Naive thymus-derived CD4-positive, alpha-beta T cell (primary cell): ENCODE measurements at places on chromosomes 3 and 15. TPM values are rescaled to one million over a fixed set of nuclear protein-coding genes. Genes with fewer than 3 reads are reported as not detected.
A peak's percentile ranks its signal among the peaks of the same experiment; 100 is the strongest.

Gene NBEAL2
- 289 TPM for total RNA-seq

Gene ACAD9
- 40.3 TPM for total RNA-seq

Gene PARP3
- 8.1 TPM for total RNA-seq

Gene SOX14
- not detected for total RNA-seq

Gene CCDC80
- not detected for total RNA-seq

Gene APOD
- 0.56 and 1.3 TPM in 2 replicates for total RNA-seq

Gene CEP152
- 6.2 TPM for total RNA-seq

Gene CCDC54
- total RNA-seq: not detected

Gene JMJD7
- 75.8 TPM for total RNA-seq

Gene CSTA
- total RNA-seq: 0.70 TPM

DNA sequence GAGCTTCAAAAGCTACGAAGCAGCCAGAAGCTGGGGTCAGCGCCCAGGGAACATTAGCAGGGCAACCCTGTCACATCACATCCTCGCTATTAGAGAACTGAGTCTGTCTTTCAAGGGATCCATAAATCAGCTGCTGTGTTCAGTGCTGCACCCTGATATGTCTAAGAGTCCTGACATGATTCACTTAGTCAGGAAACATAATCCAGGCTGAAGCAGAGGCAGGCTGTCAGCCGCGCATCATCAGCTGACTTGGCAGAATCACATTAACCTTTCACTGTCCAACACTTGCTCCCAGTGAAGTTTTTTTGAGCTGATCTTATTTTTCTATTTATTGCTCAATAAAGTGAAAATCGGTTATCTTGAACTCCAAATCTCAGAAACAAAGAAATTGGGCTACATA, 23.5 kb downstream of the MYH15 start:
- H3K4me1 ChIP-seq: no peaks in the 10 kb centered on the region
- no peak overlapping the region for H3K4me3 ChIP-seq
- H3K36me3 ChIP-seq: no peaks in the 10 kb centered on the region
- H3K27ac ChIP-seq: no peak overlapping the region

DNA sequence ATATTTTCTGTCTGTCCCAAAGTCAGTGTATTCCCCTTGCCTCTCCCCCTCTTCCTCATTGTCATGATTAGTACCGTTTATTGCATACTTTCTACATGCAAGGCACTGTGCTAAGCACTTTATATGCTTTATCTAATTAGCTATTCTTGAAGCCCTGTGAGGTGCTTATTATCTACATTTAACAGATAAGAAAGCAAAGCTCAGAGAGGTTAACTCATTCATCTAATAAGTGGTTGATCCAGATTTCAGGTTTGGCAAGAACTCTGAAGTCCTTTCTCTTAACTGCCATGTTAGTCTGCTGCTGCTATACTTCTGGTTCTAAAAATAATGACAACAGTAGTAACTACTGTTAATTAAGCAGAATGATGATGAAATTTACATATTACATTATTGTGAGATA, 13.5 kb downstream of the IQGAP1 start:
- no peak for DNase-seq
- H3K4me1 ChIP-seq: peaks cover 36% of the 10 kb centered on the region
- peak overlapping the region; percentile 83 for H3K27ac ChIP-seq
- peak overlapping the region; percentile 37 for H3K4me3 ChIP-seq
- no peaks in the 10 kb centered on the region for H3K36me3 ChIP-seq

GRCh38 chr15:44710236-44711095, 657 bp downstream of the PATL2 start:
- no peaks in the 10 kb centered on the region for H3K27me3 ChIP-seq
- DNase-seq: peak; percentile 54
- H3K27ac ChIP-seq: peak overlapping the region; percentile 95

DNA sequence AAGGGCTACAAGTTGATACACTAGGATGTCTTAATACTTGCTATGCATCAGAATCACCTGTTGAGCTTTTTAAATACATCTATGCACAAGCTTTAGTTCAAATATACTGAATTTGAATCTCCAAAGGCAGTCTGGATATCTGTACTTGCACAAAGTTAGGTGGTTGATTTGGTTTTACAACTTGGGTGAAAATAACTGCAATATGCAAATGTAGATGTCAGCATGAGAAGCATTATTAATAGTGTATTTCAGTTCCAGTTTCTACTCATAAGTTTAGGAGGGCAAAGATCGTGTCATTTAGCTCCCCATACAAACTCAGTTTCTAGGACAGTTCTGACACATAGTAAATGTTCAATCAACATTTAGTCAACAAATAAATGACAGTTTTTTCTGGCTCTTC, 25.6 kb downstream of the IQCB1 start:
- no peaks in the 10 kb centered on the region for H3K27me3 ChIP-seq
- no peaks in the 10 kb centered on the region for H3K4me1 ChIP-seq
- no peak for DNase-seq
- H3K4me3 ChIP-seq: no peak overlapping the region
- peaks cover 3% of the 10 kb centered on the region for H3K36me3 ChIP-seq

DNA sequence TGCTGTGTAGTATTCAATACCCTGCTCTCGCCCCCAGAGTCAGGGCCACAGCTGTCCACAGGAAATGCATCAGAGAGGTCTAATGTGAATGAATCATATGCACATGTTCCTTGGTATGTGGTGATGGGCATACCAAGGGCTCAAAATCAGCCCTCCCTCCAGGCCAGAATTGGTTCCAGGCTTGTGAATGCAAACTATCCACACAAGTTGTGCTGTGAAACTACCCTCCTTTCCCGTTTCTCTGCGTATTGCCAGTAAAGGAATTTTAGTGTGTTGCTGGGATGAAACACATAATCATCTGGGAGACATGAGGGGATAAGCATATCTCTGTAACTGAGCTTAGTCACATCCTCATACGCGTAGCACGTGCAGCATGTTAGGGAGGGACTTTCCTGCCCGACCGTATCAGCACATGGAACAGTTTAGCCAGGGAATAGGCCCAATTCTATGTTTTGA, 9.2 kb upstream of the MME start:
- H3K4me1 ChIP-seq: no peaks in the 10 kb centered on the region
- no peak overlapping the region for H3K27ac ChIP-seq
- no peak overlapping the region for H3K4me3 ChIP-seq
- no peaks in the 10 kb centered on the region for H3K27me3 ChIP-seq
- no peak for DNase-seq
- no peaks in the 10 kb centered on the region for H3K36me3 ChIP-seq

DNA sequence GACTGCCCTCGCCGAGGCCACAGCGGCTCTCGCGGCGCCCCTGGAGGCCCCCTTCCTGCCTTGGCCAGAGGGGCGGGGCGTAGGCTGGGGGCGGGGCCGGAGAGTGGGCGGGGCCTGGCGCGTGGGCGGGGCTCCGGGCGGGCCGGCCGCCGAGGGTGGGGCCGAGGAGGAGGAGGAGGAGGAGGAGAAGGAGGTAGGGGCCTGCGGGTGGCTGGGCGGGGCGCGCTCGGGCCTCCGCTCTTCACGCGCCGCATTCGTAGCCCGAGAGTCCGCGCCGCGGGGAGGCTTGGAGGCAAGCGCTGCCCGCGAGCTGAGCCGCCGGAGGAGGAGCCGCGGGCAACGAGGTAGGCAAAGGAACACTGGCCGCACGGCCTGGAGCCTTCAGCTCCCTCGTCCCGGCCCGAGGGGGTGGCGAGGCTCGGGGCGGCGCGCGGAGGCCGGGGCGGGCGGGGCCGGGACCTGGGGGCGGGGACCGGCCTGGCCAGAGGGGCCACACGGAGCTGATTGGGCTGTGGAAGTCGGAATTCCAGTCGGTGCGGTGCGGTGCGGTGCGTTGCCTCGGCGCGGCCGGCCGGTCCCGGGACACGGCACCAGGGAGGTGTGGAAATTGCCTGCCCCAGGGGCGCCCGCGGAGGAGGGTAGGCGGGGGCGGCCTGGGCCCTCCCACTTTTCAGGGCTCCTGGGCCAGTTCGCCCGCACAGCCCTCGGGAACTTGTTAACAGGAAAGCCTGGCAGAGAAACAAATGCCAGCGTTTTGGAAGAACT, at the start of gene PPP2R3A:
TSS of gene PPP2R3A (plus strand) at position 223 of the 765 bp plus-strand sequence. CDS start 35,771 bp downstream, outside the sequence.
- peak; percentile 41 for DNase-seq
- H3K36me3 ChIP-seq: no peaks in the 10 kb centered on the region
- peaks cover 5% of the 10 kb centered on the region for H3K4me1 ChIP-seq
- no peak within 1 kb of the TSS for H3K27ac ChIP-seq

GRCh38 chr3:123453675-123454074, 4.8 kb upstream of the ADCY5 start:
- H3K27ac ChIP-seq: no peak overlapping the region
- H3K27me3 ChIP-seq: no peaks in the 10 kb centered on the region
- no peaks in the 10 kb centered on the region for H3K4me1 ChIP-seq
- no peaks in the 10 kb centered on the region for H3K36me3 ChIP-seq
- no peak overlapping the region for H3K4me3 ChIP-seq

DNA sequence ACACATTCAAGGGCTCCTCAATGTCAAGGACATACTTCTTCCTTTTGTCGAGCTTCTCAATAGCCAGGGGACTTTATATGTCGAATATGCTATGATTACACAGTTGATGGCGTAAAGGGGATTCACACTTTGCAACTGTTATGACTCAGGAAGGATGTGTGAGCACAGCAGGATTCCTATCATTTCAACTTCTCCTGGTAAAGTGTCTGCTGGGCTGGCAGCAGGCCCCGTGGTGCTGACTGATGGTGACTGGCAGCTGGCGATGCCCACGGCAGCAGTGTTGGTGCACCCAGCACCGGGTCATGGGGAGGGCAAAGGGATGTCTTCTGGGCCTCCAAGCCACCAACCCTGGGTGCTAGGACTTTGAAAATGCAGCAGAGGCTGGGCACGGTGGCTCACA, 44.8 kb upstream of the GNB5 start:
- H3K4me3 ChIP-seq: no peak overlapping the region
- H3K27me3 ChIP-seq: no peaks in the 10 kb centered on the region
- no peak for DNase-seq
- no peaks in the 10 kb centered on the region for H3K36me3 ChIP-seq
- H3K27ac ChIP-seq: no peak overlapping the region

DNA sequence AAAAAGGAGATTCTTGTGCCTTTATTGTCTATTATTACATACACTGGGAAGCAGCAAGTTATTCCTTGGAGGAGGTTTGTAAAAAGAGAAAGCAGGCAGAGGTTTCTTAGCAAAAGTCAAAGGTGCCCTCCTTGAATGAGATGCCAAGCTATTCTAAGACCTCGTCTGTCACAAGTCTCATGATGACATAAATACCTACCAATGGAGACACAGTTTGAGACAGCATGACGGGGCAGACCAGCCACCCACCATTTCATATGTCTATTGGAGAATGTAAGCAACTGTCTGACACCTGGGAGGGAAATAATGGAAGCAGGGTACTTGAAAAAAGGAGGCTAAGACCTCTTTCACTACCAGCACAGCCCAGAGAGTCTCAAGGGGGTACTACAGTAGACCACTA, 2.2 kb downstream of the RGMA start:
- H3K27ac ChIP-seq: no peak overlapping the region
- no peak for DNase-seq
- peaks cover 4% of the 10 kb centered on the region for H3K4me1 ChIP-seq
- H3K4me3 ChIP-seq: no peak overlapping the region
- H3K36me3 ChIP-seq: no peaks in the 10 kb centered on the region

DNA sequence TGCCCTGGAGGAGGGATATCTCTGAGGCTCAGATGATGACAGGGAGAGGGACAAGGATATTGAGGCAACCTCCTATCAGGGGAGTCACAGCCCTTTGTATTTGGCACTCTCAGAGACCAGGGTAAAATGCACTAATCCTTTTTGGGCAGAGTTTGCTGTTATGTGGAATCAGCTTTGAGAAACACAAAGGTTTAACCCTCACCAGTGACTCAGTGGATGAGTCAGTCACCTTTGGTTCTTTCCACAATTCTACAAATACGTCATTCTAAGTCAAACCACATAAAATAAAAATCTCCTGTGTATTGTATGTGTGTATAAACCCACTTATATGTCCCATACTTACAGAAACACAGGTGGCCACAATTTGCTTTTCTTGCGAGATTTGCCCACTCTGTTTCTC, 5.1 kb downstream of the LSAMP start:
- H3K27me3 ChIP-seq: no peaks in the 10 kb centered on the region
- no peaks in the 10 kb centered on the region for H3K4me1 ChIP-seq
- no peak overlapping the region for H3K4me3 ChIP-seq
- H3K27ac ChIP-seq: no peak overlapping the region
- no peaks in the 10 kb centered on the region for H3K36me3 ChIP-seq
- no peak for DNase-seq

- no peak for DNase-seq
- H3K27me3 ChIP-seq: no peaks in the 10 kb centered on the region
- peaks cover 9% of the 10 kb centered on the region for H3K36me3 ChIP-seq
- H3K4me1 ChIP-seq: no peaks in the 10 kb centered on the region
- H3K27ac ChIP-seq: no peak overlapping the region
Measured at GRCh38 chr3:15023249-15023648, 41.9 kb downstream of the MRPS25 start.

GRCh38 chr3:127645371-127646015, 16.5 kb downstream of the PODXL2 start:
- H3K4me1 ChIP-seq: no peaks in the 10 kb centered on the region
- DNase-seq: no peak
- no peaks in the 10 kb centered on the region for H3K36me3 ChIP-seq
- H3K4me3 ChIP-seq: no peak overlapping the region
